Neural crest cell (in vitro differentiated cells): ENCODE measurements at places on chromosomes 16 and 17.

GRCh38 chr17:12445331-12445730 lies 220.4 kb upstream of the MYOCD start:
- DNase-seq = no peak

DNA sequence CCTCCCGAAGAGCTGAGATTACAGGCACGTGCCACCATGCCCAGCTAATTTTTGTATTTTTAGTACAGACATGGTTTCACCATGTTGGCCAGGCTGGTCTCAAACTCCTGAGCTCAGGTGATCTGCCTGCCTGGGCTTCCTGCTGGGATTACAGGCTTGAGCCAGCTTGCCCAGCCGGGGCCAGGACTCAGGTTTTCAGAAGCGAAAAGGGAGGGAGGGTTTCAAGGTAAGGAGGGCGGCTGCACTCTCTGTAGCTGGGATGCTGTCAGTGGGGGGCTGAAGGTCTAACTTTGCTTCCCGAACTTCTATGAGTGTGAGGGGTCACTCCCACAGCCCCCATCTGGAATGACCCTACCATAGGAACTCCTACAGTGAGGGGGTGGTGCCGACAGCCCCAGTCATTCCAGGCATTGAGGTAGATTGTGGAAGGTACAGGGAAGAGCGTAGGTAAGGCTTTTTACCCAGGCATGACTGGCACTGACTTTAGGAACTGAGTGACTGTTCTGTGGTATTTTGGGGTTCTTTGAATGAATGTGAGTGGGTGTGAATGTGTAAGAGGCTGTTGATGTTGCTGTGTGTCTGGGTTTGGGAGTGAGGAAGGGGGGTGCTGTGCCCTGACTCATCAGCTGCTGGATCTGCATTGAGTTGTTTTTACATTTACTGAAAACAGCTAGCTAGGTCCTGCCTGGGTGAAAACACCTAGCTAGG lies 3.8 kb upstream of the C1QL1 start:
- no peak for DNase-seq

DNA sequence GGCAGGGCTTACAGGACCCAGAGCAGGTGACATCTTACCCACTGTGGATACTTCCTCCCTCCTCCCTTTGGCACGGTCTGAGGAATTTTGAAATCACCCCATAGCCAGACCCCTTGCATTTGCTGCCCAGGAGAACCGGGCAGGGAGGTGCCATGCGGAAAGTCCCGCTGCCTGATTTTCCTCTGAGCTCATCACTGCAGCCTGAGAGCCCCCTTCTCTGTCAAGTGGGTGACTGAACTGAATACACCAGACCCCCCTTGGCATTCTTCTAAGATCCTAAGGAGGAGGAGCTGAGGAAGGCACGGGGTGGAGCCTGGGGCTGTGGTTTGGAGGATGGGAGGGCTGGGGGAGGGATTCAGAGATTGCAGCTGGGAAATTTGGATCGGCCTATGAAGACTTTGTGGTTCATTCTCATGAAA lies 173.4 kb downstream of the RAB11FIP4 start:
- no peak for DNase-seq

DNA sequence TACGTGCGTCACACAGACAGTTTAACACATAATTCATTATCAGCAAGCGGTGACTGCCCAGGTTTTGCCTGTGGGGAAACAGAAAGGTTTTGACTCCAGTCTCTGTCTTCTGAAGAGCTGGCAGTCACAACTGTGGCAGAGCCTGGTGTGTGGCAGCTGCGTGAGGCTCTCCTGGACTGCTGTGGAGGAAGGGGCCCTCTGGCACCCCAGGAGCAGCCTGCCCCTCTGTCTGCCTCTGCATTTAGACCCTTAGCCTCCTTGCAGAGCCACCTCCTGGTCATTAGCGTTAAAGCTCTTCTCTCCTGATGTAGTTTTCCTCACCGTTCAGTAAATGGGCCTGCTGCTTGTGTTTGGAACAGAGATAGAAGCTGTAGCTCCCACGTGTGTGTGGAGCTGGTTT lies 10.9 kb downstream of the RAB40C start:
- no peak for DNase-seq

DNA sequence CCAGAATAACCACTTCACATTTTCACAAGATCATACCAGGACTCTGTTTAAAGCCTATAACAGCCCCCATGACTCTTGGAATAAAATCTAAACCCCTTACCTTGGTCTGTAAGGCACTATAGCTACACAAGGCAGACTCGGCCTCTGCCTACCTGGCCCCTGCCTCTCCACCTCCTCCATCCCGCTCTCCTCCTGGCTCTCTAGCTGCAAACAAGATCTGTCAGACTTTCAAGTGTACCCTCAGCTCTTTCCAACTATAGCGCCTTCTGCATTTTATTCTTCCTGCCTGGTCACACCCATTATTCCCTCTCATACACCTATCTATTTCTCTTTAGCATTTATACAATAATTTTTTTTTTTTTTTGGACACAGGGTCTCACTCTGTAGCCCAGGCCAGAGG lies 8.2 kb downstream of the USP31 start:
- DNase-seq = no peak
